NCI-H1092 treated with DMSO at 0.1 percent for 48 hours (cell line): ENCODE measurements at places on chromosomes 4 and X.

- DNase-seq: no peak
Observed at GRCh38 chr4:100533741-100534140, 15.9 kb upstream of the EMCN start.

DNA sequence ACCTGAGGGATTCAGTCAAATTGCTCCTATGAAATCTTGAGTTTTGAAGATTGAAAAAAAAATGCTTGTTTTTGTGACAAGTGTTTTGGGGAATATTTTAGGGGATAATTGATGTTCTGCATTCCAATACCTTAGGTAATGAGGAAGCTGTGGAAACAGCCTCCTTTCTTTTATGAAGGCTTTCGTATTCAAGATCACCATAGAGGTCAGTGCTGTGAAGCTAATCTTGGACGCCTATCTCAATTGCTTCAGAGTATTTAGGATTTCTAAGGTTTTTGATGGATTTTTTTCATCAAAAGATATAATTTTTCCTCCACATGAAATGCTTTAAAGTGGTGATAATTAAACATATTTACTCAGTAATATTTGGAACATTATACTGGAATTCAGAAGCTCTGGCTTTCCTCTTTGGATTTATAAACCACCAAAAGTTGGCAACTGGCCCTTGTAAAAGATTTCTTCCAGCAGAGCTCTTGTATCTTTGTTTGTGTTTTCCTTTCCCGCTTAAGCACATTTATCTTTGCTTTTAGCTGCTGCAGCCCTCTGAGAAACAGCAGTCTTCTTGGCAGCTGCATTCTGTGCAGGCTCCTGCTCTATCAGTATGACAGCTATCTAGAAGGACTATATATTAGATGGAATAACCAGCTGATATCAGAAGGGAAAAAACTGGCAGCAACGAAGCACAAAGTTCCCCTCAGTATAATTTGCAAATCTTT is 63.7 kb downstream of the HMGB2 start:
- no peak for DNase-seq

- DNase-seq: no peak
Observed at GRCh38 chr4:184028561-184029374, 123.7 kb downstream of the STOX2 start.

- DNase-seq: no peak
Observed at GRCh38 chrX:22021751-22022324, 10.3 kb upstream of the PHEX start.

- DNase-seq: no peak
Observed at GRCh38 chr4:185956544-185956940, 112.4 kb upstream of the TLR3 start.

GRCh38 chr4:144868309-144868708 is 222.4 kb downstream of the HHIP start:
- DNase-seq: no peak

GRCh38 chrX:134717698-134718097 is 59.4 kb upstream of the PLAC1 start:
- DNase-seq: no peak

GRCh38 chr4:152104356-152104755 is 343.5 kb upstream of the GATB start:
- no peak for DNase-seq

DNA sequence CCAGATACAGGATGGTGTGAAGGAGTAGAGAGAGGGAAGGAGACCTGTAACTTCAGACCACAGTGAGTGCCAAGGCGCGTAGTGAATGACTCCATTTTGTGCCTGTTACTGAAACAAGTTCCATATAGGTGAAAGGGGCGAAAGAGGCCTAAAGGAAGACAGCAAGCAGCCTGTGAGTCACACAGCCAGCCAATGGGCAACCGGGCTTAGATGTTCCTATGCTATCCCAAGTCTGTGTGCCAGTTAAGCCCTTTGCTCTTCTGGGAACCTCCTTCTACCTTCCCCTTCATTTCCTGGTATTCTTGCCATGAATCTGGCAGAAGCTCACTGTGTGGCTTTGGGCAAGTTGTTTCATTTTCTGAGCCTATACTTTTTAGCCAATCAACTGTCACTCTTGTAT is 161.8 kb upstream of the LDB2 start:
- no peak for DNase-seq

GRCh38 chr4:115454228-115454627 is 340.8 kb upstream of the NDST4 start:
- DNase-seq: no peak

- no peak for DNase-seq
Observed at GRCh38 chr4:164402554-164402953, 351.4 kb upstream of the SMIM31 start.

DNA sequence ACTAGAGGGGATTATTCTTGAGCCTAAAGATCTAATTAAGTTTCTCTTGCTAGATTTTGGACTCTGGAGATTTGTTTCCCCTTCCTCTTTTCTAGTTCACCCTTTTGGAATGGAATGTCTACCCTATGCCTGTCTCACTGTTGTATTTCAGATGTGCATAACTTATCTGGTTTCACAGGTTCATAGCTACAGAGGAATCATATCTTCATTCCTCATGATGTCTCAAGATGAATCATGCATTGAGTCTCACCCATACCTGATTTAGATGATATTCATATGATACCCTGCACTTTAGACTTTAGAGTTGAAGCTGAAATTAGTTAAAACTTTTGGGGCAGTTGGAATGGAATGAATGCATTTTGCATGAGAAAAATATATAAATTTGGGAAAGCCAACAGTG is 246.7 kb downstream of the HS3ST1 start:
- DNase-seq: no peak

DNA sequence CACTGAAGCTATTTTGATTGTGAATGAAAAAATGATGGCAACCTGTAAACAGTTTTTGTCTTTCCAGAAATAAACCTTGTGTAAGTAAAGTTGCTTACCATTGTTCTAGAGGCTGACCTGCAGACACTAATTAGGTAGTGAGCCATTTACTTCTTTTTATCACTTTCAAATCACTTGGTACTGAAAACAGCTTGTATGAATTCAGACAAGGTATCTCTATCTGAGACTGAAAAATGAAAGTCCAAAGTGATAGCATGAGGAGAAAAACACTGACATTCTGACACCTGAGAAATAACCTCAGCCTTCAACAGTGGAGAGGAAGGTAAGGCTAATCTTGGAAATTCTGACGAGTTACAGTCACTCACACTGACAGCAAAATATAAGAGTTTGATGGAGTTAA is 238.8 kb downstream of the GPC3 start:
- DNase-seq: no peak

GRCh38 chrX:138709886-138710791 is 1.4 kb downstream of the FGF13 start:
- DNase-seq: no peak

DNA sequence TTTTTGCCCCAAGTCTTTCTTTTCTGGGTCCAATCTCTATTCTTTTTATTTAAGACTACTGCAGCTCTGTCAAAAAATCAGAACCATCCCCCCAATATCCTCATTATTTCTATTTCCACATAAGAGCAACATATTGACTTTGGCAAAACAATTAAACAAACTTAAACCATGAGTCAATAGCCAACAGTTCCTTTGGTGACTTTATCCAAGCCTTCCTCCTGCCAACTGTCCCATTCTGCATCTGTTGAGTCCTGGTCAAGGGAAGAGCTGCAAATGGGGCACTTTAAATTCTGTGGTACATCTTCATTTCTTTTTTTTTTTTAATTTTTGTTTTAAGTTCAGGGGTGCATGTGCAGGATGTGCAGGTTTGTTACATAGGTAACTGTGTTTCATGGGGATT is 1875.0 kb upstream of the PCDH7 start:
- DNase-seq: no peak
